ENCODE measurements at places on chromosomes 3 and 15.

DNA sequence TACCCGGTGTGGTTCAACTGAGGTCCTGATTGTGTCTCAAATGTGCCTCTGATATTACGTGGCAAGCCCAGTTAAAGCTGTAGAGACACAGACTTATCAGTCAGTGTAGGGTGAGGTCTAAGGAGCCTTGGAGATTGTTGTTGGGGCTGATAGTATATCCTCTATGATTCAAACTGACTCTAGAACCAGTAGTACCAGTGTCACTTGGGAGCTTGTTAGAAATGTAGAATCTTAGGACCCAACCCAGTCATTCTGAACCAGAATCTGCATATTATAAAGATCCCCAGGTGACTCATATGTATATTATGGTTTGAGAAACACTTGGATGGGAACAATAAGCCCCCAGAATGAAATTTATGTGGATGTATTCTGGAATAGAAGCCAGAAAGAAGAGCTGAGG, 83.5 kb downstream of the PIK3R4 start:
- no peak for DNase-seq

GRCh38 chr3:124498891-124499290, 231.4 kb upstream of the UMPS start:
- no peak for DNase-seq

GRCh38 chr3:134339913-134340312, 34.3 kb downstream of the AMOTL2 start:
- DNase-seq, result no peak

DNA sequence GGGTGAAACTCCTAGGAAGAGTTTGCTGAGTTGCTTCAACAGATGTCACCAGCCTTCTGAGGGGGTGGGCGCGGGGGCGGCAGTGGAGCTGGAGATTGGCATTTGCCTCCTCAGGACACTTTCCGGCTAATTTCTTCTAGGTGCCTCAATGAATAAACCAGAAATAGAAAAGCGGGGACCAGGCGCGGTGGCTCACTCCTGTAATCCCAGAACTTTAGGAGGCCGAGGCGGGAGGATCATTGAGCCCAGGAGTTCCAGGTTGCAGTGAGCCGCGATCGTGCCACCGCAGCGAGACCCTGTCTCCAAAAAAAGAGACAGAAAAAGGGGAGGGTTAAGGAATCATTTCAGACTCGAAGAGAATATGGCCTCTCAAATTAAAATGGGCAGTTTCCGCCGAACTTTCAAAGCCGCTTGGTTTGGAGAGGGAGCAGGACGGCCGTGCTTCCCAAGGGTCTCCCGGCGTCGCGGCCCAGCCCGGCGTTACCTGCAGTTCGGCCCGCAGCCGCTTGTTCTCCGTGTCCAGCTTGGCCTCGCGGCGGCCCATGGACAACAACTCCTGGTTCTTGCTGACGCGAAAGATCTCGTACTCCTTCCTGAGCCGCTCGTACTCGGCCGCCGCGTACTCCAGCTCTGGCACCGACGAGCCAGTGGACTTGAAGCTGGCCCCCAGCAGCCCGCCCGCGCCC, 587 bp downstream of the NPHP3 start:
- no peak for DNase-seq

GRCh38 chr3:99087277-99087676, 185.8 kb upstream of the DCBLD2 start:
- DNase-seq, result no peak

DNA sequence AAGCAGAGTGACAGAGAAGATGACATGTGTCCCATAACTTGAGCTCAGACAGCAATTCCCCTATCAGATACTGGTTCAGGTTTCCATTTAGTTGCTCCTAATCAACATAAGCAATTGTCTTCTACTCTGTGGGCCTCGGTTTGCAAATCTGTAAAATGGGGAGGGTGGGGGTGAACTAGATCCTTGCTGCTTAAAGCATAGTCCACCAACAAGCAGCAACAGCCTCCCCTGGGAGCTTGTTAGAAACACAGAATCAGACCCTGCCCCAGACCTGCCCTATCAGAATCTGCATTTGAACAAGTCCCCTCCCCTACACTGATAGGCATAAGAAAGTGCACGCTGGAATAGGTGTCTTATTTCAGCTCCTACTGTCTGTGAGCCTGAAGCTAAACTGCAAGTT, 87.8 kb downstream of the CEMIP start:
- DNase-seq, result no peak

DNA sequence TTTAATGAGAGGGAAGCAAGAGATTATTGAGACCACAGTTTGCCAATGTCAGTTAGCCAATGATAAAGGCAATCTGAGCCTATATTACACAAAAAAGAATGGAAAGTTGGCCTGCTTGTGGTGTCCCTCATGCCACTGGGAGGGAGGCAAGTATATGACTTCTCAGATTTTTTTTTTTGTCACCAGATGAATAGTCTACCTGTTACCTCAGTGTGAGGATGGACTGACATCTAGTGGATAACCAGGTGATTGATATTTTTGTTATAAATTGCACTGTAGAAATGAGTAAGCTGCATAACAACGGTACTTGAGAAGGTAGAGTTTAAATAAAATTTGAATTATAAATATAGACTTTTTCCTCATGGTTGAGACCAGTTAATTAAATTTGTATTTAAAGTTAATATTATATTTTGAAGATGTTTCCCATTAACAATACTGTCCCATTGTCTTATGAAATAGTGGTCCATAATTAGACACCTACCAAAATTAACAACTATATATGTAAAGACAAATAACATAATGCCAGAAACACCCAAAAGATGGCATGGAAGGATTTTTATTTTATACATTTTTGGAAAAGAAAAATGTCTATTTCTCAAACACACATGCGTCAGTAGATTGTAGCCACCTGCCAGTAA, 237.8 kb upstream of the GADL1 start:
- DNase-seq, result peak; percentile 4

DNA sequence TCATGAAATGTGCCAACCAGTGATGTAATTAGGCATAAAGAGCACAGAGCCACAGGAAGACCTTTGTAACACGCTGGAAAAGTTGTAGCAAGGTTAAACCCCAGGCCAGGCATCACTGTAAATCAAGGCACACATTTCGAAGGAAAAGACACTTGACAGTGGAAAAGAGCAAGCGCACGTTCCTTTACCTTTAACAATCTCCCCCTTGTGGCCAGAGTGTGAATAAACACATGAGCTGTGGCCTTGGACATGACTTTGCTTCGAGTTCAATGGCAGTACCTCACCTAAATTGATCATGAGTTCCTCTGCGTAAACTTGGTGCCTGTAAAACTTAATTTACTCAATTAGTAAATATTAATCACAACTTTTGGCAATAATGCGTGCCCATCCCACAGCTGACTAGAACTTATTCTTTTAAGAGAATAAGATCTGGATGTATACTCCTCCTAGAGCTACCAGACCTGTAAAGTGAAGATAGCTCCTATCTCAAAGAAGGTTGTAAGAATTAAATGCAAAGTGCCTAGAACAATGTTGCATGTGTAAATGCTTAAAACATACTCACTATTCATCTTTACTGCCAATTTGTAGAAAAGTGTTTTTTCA, 757.0 kb upstream of the NECTIN3 start:
- peak; percentile 29 for DNase-seq

- DNase-seq, result no peak
These were observed 39.9 kb downstream of the NKIRAS1 start for GRCh38 chr3:23876923-23877322.

Measured in Caki2 (cell line).